Uterus (tissue), 4 donors: ENCODE measurements at places on chromosomes 12 and 14. TPM values are rescaled to one million over a fixed set of nuclear protein-coding genes. Genes with fewer than 3 reads are reported as not detected.

DNA sequence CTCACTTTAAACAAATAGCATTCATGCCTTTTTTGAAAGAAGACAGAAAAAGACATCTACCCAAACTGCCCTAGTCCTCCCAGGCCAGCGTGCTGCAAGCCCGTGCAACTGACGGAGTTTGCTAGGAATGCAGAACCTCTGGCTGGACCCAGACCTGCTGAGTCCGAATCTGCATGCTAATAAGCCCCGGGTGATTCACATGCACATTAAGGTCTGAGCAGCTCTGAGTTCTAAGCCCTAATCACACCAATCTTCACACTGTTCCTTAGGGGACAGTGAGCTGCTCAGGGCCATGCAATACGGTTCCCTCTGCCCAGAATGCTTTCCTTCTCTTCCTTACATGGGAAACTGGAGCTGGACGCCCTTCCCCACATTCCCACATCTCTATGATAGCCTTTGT lies 25.2 kb downstream of the HAL start:
- DNase-seq, result no peak

- DNase-seq, result no peak
Measured at GRCh38 chr12:122834921-122835749, at the start of gene HIP1R. Gene HIP1R, plus strand, starts transcription at chr12:122835457. Its CDS starts 94 bp downstream, at chr12:122835551.

The KCNK13 gene
- total RNA-seq, result not detected

The MYH7 gene
- total RNA-seq, result 1.6 TPM

GRCh38 chr12:79085106-79085682 lies 220.6 kb downstream of the SYT1 start:
- DNase-seq, result no peak
